ENCODE measurements at places on chromosomes 12 and 14. TPM values are rescaled to one million over a fixed set of nuclear protein-coding genes. Genes with fewer than 3 reads are reported as not detected.

Gene SDR9C7
- total RNA-seq: not detected

Gene KRT79
- total RNA-seq: 0.10 TPM

Gene TBX5
- not detected for total RNA-seq

Gene WSCD2
- total RNA-seq: not detected

Gene USP44
- 0.17 TPM for total RNA-seq

Gene TAS2R8
- not detected for total RNA-seq

Gene GYS2
- not detected for total RNA-seq

Gene GAS2L3
- total RNA-seq: 7.5 TPM

Gene C12orf54
- total RNA-seq: not detected

Gene ZNF268
- total RNA-seq: 9.2 TPM

Gene RNASE3
- not detected for total RNA-seq

Gene RAB15
- 20.0 TPM for total RNA-seq

Gene GPR65
- not detected for total RNA-seq

Gene PAPOLA
- total RNA-seq: 76.4 TPM

Gene DCAF4
- 33.2 TPM for total RNA-seq

Gene TMEM229B
- total RNA-seq: 0.20 TPM

Gene CD4
- not detected for total RNA-seq

Gene BBOF1
- total RNA-seq: 4.2 TPM

Gene PLEKHG7
- total RNA-seq: not detected

Gene SDS
- total RNA-seq: 1.8 TPM

Gene LIN52
- total RNA-seq: 6.9 TPM

Gene PROX2
- not detected for total RNA-seq

Gene DHH
- not detected for total RNA-seq

Gene CFAP251
- total RNA-seq: 1.1 TPM

Gene MYF5
- not detected for total RNA-seq

Gene OR4K17
- total RNA-seq: not detected

Gene LBHD2
- not detected for total RNA-seq

Gene AHSA1
- 243 TPM for total RNA-seq

Gene VRTN
- total RNA-seq: 0.02 TPM
